Activated gamma-delta T cell (primary cell): ENCODE measurements at places on chromosomes 1 and 21.

GRCh38 chr1:53535846-53536245 lies 76.6 kb downstream of the DMRTB1 start:
- no peak for DNase-seq

DNA sequence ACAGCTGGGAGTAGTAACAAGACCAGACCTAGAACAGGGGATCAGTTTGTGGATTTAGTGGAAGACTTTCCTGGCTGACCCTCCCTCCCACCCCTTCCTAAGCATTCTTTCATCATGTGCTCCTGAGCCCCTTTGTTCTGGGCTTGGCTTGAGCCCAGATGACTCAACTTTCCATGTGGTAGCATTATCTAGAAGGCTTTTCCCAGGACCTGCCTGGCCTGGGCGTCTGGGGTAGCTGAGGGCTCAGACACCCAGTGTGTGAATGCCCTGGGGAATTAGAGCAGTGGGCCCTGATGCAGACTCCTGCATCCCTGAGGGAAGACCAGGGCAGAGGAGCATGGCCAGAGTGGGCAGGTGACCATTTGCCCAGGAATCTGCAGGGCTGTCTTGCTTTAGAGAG lies 44.1 kb upstream of the TSPAN2 start:
- DNase-seq, result no peak

DNA sequence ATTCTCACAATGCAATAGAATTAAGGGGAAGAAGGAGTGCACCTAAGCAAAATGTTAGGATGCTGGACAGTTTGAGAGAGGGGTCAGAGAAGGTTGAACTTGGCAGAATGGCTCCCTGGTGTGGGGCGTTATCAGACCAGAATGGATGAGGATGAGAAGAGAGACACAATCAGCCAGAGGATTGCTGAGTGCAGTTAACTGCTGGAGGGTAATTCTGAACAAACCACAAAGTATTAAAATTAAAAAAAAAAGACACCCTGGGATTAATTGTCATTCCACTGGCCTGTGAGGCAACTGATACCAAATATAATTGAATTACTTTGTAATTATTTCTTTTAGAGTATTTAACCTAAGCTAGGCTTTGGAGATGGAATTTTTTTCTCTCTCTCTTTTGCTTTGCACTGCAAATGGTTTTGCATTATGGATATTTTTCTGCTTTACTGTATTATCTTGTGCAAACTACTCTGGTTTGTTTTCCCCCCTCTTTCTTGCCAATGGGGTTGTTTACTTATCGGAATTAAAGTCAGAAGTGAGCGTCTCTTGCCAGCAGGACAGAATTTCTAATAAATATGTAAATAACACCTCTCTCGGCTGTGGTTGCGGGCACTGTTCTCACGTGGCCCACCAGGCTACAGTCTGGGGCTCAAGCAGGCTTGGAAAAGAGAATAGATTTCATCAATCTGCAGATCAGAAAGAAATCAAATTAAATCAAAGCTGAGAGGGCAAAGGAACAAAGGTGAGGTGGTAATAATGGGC lies 572.9 kb upstream of the CAMK1G start:
- DNase-seq, result no peak

- DNase-seq, result no peak
These were observed 640.4 kb downstream of the USP25 start for GRCh38 chr21:16370186-16370585.

DNA sequence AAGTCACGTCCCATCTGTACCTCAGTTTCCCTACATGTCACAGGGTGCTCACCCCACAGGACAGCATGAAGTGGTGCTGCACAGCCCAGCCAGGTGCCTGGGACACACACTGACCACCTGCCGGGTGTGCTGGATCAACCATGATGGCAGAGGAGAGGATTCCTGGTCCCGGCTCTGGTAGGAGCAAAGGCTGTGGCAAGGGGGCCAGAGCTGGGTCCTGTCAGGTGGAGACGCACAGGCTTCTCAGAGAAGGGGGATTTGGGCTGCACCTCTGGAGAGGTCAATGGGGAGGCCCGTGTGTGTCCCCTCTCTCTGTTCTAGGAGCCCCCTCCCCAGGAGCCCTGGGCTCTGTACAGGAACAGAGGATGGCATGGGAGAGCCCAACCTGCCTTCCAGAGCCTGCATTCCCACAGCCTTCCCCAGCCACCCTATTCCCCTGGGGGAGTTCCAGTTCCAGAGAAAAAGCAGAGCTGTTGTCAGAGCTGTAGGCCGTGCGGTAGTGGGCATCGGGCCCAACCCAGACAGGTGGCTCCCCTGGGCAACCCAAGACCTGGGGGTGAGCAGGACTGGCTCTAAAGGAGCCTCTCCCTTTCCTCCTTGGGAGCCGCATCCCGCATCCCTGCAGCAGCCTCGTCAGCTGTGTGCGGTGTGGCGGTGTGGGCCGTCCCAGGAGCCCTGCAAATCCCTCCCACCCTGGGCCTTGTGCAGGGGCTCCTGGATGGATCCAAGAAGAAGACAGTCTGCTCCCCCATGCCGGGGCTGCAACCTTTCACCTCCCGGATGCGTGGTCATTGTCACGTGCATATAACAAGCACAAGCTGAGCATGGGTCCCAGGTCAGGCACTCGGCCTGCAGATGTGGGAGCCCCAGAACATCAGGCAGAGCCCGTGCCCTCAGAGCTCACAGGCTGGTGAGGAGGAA lies 2.9 kb upstream of the TFF3 start:
- no peak for DNase-seq

DNA sequence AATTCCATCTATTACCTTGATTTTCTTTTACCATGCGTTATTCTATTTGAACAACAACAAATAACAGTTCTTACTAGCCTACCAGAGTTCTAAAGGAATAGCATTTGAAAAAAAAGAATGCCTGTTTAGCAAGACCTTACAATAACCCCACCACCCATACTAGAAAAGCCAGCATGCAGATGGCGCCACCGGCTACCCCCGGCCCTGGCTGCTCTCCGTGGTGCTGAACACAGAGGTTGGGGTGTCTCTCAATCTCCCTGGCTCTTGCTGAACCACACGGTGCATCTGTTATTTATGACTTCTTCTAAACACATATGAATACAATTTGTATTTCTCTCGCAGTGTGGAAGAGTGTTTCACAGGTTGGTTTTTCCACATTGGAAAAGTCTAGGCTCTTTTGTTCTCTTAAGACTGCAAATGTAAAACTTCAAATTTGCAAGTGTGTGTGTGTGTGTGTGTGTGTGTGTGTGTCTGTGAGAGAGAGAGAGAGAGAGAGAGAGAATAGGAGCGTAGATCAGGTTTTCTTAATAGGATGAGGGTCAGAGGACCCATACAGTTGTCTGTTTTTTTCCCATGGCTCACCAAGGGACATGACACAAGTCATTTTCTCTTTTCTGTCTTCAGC lies 13.6 kb downstream of the GRIK3 start:
- DNase-seq, result no peak

DNA sequence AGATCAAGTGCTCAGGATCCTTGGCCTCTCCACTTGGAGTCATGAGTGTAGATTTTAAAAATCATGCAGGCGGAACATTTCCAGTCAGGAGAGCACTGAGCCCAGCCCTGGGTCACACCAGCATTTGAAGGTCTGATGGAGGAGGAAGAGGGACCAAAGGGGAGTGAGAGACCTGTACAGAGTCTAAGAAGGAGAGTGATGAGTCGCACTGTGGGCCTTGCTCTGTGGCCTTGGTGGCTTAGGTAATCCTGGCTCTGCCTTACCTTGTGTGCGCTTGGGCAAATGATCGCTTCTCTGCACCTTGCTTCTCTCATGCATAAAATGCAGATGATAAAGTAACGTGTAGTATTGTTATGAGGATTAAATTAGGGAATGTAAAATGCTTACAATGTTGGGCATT lies 225.3 kb downstream of the SDCCAG8 start:
- no peak for DNase-seq

- DNase-seq, result no peak
These were observed 81.3 kb downstream of the CDC14A start for GRCh38 chr1:100433563-100433962.

GRCh38 chr1:201060586-201060985 lies 37.1 kb upstream of the KIF21B start:
- DNase-seq, result no peak

DNA sequence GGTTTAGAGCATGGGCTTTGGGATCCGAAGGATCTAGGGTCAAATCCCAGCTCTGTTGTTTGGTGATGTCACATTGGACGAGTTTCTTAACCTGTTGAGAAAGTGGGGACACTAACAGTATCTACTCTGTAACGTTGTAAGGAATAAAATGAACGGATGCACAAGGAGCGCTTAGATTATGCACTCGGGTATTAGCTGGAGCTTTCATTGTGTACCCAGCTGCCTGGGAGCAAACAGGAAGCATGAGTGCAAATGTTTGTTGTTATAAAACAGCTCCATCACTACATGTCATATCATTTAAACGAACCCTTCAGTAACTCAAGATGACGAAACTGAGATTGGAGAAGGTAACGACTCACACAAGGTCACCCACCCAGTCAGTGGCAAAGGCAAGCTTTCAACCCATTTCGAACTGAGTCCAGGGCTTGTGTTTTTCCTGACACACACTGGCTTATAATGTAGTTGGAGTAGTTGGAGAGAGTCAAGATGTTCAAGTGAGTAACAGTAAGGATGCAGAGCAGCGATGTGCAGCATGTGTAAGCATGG lies 16.2 kb upstream of the SLC6A17 start:
- DNase-seq, result no peak

GRCh38 chr1:19630720-19631395 lies 13.3 kb upstream of the NBL1 start:
- DNase-seq, result no peak

DNA sequence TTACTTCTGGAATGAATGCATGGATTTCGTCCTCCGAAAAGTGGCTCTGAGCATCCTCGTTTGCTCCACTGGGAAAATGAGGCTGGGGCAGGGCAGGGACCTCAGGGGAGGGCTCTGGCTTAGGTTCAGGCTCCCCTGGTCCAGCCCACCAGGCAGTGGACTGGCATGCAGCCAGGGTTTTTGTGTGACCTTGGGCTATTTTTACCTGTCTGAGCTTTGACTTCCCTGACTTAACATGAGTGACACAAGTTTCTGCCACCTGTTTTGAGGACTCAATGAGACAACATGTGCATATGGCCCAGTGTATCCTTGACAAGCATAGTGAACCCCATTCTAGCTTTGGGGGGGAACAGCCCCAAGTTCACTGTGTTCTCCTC lies 32.6 kb upstream of the EDN2 start:
- DNase-seq, result no peak

GRCh38 chr1:233675446-233675845 lies 61.5 kb downstream of the KCNK1 start:
- DNase-seq, result no peak

DNA sequence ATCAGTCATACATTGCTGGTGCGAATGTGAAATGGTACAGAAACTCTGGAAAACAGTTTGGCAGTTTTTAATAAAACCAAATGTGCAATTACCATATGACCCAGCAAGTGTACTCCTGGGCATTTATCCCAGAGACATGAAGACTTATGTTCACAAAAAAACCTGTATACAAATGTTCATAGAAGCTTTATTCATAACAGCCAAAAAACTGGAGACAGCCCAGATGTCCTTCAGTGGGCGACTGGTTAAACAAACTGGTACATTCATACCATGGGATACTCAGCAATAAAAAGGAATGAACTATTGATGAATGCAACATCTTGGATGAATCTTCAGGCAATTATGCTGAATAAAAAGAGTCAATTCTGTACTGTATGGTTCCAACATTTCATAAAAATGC lies 97.8 kb downstream of the DTL start:
- no peak for DNase-seq

DNA sequence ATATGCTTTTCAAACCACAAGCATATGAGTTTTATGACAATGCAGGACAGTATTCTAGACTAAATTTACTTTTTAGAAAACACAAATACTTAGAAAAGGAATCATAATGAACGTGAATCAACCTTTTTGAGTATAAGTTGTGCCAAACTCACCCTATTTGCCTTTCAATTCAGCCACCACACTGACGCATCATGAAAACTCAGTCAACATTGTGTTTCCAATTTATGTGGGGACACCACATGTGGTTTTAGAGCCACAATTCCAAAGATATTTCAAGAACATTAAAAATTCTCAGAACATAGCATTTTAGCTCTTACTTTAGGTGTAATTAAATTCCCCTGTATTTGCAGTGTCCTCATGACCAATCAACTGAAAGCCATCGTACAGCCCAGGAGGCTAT lies 118.8 kb downstream of the PTBP2 start:
- DNase-seq, result no peak

DNA sequence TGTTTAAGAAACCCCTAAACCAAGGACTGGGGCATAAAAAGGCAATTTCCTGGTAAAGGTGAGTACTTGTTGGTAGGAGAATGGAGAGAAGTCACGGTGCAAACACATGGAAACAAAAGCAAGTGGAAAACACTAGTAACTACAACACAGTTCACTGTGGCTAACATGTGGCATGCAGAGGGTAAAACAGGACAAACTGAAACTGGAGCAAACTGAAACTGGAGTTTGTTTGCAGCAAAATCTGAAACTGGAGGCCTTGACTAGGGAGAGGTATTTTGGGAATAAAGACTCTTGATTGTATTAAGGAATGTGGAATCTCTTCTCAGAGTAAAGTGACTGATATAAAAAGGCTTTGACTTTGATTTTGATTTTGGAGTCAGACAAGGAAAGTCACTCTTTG lies 376.3 kb upstream of the PRMT6 start:
- no peak for DNase-seq

DNA sequence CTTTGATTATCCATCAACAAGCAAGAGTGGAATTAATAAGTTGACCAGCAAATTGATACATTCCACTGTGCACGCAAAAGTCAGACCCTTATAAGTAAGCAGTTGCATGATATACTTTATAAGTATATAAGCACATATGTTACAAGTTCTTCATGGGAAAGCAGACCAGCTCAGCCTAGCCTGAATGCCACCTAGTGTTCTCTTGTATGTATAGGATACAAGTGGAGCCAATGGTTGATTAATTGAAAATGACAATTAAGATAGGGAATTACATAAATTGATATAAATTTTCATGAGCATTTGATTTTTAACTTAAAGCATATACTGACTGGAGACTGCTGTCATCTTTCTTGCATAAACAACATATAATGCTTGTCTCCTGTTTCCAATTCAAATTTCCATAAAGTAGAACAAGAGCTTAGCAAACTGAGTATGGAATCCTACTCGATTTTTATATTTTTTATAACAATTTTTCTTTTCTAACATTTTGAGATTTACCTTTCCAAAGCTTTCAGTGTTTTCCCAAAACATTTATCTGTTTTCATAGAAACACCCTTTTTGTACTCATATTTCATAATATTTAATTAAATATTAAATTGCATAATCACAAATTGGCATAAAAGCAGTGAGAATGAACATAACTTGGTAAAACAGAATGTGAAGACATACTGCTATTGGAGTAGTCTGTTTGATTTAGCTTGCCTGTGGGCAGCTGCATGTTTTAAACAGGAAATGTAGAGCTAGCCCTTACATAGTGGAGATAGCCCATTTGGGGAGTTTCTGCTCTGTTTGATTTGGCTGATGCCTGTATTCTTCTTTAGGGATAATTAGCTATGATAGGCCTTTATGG lies 62.8 kb downstream of the MAGI3 start:
- no peak for DNase-seq

DNA sequence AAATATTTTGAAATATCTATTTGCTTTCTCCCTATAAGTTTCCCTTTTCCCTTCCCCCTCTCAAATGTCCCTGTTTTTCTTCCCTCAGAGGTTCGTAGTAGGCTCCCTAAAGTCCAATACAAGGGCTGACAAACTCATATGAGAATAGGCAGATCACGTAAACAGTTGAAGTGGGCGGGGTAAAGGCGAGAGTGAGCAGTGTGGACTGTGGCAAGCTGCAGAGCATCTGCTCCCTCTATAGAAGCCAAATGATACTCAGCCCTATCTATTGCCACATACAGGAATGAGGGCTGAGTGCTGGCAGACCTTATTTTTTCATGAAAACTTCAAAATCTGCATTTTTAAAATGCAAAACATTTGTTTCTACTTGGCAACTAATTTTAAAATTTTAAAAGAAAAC lies 26.3 kb downstream of the PRDX6 start:
- no peak for DNase-seq
